ENCODE measurements at places on chromosomes 3 and 15. TPM values are rescaled to one million over a fixed set of nuclear protein-coding genes. Genes with fewer than 3 reads are reported as not detected.

The WDR76 gene
- 15.7 TPM for total RNA-seq

The FETUB gene
- total RNA-seq, result not detected

The CORO2B gene
- total RNA-seq, result 0.53 TPM

The SCG3 gene
- total RNA-seq, result not detected

The GMPS gene
- 116 TPM for total RNA-seq

The ITPKA gene
- total RNA-seq, result 5.3 TPM

The COL6A5 gene
- total RNA-seq, result not detected

The CCDC191 gene
- 11.0 TPM for total RNA-seq

The TRPM1 gene
- total RNA-seq, result not detected

The DGKG gene
- total RNA-seq, result 9.8 TPM

The LHFPL4 gene
- total RNA-seq, result not detected

The LRRIQ4 gene
- 1.3 TPM for total RNA-seq

The CKMT1A gene
- total RNA-seq, result 1.5 TPM

The CILP gene
- 0.07 TPM for total RNA-seq

The GRAMD1C gene
- 14.7 TPM for total RNA-seq

The EFHB gene
- 1.5 TPM for total RNA-seq

The HGD gene
- 0.65 TPM for total RNA-seq

The SERPINI2 gene
- not detected for total RNA-seq

The FBXO40 gene
- not detected for total RNA-seq

The GRK7 gene
- total RNA-seq, result not detected

The CCDC33 gene
- total RNA-seq, result 15.4 TPM

The ZMYND10 gene
- total RNA-seq, result 8.7 TPM

The VWA5B2 gene
- 0.76 TPM for total RNA-seq

The NANOGP8 gene
- not detected for total RNA-seq
